Muscle of arm (tissue), 14 donors: ENCODE measurements at places on chromosomes 13 and 19. TPM values are rescaled to one million over a fixed set of nuclear protein-coding genes. Genes with fewer than 3 reads are reported as not detected.

DNA sequence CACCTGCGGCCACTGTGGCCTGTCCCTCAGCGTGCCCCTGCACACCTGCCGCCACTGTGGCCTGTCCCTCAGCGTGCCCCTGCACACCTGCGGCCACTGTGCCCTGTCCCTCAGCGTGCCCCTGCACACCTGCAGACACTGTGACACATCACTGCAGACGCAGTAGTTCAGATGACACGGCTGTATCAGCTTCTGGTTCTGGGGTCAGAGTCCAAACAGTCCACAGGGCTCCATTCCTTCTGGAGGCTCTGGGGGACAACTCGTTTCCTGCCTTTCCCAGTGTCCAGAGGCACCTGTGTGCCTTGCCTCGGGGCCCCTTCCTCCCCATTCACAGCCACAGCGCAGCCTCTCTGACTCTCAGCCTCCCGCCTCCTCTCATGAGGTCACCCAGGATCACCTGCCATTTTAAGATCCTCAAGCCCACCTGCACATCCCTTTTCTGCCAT is 5.5 kb downstream of the SF3A2 start:
- no peak for DNase-seq

GRCh38 chr13:30332456-30333143 is 25.2 kb upstream of the KATNAL1 start:
- DNase-seq: no peak

Gene DZIP1
- polyA plus RNA-seq: 28.1 TPM

GRCh38 chr19:17061205-17061604 is 14.0 kb downstream of the HAUS8 start:
- no peak for DNase-seq

DNA sequence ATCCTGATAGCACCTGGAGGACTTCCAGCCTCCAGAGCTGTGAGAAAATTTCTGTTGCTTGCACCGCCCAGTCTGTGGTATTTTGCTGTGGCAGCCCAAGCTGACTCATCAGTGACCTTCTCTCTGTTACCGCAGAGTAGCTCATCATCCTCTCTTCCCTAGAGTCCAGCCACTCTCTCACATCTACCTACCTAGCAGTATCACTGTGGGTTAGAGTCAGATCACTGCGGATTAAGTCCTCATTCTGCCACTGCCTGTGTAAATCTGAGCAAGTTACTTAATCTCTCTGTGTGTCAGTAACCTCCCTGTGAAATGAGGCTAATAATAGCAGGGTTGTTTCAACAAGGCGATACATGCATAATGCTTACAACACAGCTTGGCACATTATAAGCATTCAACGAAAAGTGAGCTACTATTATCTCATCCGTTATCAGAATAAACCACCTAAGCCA is 40.3 kb upstream of the USPL1 start:
- no peak for DNase-seq

Gene SLC25A42
- 20.2 TPM for polyA plus RNA-seq

DNA sequence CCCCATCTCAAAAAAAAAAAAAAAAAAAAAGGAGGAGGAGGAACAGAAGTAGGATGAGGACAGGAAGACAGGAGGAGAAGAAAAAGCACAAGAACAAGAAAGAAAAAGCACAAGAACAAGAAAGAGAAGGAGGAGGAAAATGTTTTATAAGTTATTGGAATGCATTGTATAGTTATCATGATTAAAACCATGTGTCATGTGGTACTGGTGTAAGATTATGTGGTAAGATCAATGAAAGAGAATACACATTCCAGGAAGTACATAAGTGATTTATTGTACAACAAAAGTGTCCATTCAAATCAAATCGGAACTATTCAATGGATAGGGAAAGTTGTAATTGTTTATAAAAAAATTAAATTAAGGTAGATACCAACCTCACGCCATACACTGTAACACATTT is 167.7 kb downstream of the MZT1 start:
- no peak for DNase-seq

DNA sequence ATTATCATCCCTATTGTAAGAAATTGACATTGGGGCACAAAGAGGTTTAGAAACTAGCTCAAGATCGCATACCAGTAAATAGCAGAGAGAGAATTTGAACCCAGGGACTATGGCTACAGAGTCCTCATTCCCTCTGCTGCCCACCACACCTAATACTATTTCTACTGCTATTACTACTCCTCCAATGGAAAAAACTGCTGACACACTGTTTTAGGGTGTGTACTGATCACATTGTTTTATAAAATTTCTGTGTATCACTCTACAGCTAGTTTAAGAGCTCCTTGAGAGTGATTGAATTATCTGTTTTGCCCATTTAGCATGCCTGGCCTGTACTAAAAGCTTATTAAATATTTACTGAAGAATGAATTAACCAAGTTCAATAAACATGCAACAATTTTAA is 552.4 kb downstream of the GPC5 start:
- DNase-seq: no peak

- DNase-seq: no peak
These were observed 6.6 kb downstream of the C19orf25 start for GRCh38 chr19:1472231-1473084.

- DNase-seq: peak; percentile 87
These were observed 173.1 kb upstream of the RFC3 start for GRCh38 chr13:33644581-33645543.

Gene SERPINE3
- polyA plus RNA-seq: 0.15 TPM

DNA sequence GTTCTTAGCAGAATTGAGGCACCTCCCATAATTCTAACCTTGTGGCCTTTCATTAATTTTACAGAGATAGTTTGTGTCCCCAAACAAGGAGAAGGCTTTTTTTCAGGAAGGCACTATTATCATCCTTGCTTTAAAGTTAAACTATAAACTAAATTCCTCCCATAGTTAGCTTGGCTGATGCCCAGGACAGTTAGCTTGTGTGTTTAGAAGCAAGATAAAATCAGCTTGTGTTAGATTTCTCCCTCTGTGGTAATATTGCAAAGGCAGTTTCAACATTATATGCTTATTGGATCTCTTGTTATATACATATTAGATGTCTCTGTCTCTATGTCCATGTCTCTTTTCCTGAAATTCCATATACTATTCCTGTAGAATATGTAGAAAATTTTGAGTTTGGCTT is 342.7 kb downstream of the TBC1D4 start:
- DNase-seq: no peak

DNA sequence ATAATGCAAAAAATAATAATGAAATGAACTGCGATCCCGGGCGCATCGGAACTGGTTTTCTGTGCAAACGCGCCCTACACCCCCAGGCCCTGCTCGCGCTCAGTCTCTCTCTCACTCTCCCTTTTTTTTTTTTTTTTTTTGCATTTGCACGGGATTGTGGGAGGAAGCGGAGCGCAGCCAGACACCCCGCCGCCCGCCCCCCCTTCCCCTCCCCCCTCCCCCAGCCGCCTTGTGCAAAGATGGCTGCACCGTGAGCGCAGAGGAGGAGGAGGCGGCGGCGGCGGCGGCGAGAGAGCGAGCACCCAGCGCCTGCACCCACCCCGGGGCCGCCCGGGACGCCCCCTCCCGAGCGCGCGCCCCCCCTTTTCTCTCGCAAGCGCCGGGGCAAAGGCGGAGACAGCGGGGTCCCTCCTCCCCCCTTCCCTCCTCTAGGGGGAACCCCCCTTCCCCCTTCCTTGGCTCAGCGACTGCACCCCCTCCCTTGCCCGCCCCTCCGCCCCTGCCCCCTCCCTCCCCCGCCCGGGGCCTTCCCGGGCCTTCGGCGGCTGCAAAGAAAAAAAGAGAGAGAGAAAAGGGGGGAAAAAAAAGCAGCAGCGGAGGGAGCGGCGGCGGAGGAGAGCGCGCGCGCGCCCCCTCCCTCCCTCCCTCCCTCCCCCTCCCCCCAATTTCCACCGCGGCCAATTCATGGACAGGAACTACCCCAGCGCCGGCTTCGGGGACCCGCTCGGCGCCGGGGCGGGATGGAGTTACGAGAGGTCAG is at the start of gene PRR12:
Gene PRR12 (plus strand): TSS at position 212 of the 760 bp plus-strand sequence. CDS start 473 bp downstream, at position 685.
- DNase-seq: peak; percentile 67

Gene UBE2L5
- polyA plus RNA-seq: 0.34 TPM

DNA sequence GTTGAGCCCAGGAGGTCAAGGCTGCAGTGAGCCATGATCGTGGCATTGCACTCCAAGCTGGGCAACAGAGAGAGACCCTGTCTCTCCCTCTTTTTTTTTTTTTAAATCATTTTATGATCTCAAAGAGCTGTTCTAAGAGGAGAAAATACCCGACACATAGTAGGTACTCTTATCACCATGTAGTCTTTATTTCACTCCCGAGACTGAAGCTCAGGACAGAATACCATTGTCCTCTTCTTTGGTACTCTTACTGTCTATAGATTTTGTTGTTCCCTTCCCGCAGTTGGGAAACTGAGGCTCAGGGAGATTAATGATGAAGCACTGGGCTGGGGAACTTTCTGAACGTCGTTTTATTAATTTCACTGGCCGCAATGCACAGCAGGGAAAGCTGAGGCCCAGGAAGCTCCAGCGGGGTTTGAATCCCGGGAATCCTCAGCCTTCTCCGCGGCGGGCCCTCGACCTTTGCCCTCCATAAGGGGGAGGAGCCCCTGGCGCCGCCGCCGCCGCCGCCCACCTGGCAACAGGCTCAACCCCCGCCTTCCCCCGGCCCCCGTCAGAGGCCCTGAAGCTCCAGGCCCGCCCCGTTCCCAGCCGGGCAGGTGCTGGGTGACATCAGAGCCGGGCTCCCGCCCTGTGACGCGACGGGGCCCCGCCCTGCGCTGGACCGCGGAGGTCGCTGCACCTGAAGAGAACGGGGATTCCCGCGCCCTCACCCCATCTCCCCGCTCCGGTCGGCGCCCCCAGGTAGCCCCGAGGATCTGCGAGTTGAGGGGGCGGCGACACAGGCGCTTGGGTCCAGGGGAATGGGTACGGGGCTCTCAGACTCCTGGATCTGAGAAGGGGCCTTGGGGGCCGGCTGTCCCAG is 1.6 kb downstream of the MYH14 start:
- no peak for DNase-seq

DNA sequence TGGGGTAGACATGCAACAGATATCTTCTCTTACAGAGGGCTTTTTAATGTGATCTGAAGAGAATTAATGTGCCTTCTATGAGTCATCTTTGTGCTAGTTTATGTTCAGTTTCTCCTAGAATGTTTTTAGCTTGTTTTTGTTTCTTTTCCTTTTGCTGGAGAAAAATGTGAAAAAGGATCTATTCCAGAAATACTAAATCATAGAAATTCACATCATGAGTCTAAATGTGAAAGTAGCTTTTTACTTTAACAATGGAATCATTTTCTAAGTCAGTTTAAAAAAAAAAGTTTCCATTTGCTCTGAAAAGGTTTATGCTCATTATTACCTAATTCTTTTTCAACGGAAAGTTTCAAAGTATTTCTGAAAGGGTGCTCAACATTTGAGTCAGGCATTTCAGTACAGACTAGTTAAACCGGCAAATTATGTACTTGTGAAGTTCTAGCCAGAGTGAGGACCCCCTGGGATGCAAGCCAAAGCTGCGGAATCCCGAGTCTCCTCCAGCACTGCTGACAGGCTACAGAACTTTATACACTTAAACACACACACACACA is 72.9 kb downstream of the SPATA13 start:
- DNase-seq: peak; percentile 53

Gene TICAM1
- polyA plus RNA-seq: 6.5 TPM

DNA sequence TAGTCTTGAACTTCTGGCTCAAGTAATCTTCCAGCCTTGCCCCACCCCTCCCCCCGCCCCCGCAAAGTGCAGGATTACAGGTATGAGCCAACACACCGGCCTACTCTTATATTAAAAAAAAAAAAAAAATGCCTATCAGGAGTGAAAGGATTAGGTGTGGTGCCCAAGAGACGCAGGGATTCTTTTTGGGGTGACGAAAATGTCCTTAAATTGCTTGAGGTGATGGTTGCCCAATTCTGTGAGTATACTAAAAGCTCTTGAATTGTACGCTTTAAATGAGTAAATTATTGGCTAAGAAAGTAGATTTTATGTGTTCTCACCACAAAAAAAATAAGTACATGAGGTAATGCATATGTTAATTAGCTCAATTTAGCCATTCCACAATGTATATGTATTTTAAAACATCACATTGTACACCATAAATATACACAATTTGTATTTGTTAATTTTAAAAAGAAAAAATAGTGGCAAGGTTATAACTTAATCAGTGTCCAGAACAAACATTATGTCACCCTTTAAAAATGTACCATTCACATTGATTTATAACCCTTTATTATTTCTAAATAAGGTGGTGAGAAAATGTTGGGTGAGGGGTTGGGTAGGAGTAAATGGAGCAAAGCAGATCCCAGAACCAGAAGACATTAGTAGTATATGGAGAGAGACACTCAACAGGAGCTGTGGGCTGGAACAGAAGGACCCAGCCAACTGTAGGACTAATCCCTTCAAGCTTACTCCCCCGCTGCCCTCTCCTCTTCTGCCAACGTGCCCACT is 3.9 kb downstream of the IGSF23 start:
- DNase-seq: no peak

DNA sequence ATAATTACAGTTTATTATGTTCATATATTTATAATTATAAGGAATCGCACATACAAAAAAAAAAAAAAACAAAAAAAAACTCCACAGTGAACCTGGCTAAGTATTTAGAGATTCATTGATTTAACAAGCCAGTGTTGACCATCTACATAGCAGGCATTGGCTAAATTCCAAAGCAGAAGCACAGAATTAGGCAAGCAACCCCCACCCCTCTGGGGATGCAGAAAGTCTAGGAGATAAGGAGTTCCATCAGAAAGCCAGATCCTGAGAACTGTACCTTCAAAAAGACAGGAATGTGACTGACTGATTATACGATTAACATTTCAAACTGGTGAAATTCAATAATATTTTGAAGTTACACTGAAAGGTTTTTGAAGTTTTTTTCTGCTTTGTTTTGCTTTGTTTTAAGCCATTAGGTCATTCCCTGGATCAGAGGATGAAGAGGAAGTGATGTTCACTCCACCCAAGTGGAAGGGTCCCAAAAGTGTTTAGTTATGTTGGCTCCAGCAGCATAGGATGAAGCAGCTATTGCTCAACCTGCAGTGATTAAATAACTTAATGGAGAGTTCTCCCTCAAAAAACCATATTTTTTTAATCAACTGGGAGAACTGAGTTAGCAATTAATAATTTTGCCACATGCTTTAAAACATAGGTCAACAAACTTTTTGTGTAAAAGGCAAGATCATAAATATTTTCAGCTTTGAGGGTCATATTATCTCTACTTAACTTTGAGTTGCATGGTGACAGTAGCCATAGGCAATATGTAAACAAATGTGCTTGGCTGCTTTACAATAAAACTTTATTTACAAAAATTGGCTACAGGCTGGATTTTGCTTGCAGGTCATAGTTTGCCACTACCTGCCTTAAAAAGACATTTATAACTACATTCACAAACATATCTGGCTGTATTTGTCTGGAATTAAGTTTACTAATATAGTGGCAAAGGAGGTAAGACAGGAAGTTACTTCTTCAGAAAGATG is 49.6 kb downstream of the DOCK9 start:
- DNase-seq: peak; percentile 84

Gene TSKS
- 0.14 TPM for polyA plus RNA-seq

Gene RFPL4AL1
- polyA plus RNA-seq: not detected
